Activated CD8-positive, alpha-beta memory T cell treated with anti-CD3 and anti-CD28 coated beads, Interleukin-2, amount 50 U/mL, for 48 hours (primary cell): ENCODE measurements at places on chromosomes 1 and 21.

- DNase-seq: no peak
Measured at GRCh38 chr1:15493869-15494390, 18.0 kb downstream of the CELA2B start.

- DNase-seq: peak; percentile 88
Measured at GRCh38 chr1:6601049-6601922, 1.4 kb downstream of the KLHL21 start.

DNA sequence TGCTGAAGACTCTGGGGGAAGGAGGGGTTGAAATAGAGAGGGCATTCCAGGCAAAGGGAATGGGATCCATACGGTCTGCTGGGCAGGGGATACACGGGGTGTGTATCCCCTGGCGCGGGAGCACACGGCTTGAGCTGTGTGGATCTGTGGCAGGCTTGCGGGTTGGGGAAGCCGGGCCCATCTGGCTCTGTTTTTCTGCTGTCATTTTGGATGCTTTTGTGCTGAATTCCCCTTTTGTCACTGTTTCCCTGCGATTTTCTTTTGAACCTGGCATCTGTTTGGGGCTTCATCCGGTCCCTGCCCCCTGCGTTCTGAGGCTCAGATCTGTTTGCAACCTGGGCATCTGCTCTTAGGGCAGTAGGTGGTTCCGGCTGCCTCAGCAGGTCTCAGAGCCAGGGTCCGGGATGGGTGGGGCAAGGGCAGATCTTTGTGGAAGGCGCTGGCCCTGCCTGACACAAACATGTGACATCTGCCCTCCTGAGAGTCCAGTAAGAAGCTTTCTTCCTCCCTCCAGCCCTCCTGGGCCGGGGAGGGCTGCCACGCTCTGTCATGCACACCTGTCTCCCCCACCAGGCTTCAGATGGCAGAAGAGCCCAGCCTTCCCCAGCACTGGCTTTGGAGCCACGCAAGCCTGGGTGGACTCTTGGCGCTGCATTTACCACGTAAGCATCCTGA lies 84.0 kb downstream of the IGSF21 start:
- DNase-seq: no peak

DNA sequence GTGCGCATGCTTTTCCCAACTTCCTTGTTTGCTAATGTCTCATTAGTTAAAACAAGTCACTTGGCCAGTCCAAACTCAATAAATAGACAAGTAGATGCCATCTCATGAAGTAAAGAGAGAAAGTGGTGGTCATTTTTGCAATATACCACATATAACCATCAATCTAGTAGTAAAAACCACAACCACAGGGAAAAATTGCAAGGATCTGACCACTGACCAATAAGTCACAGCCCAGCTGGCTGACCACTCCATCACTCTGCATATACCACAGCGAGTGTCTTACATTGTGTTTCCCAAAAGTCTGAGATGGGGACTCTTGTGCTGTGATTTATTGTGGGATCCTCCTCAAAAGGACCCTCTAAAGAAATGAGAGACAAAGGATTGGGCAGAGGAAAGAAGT lies 76.0 kb downstream of the FH start:
- DNase-seq: no peak

DNA sequence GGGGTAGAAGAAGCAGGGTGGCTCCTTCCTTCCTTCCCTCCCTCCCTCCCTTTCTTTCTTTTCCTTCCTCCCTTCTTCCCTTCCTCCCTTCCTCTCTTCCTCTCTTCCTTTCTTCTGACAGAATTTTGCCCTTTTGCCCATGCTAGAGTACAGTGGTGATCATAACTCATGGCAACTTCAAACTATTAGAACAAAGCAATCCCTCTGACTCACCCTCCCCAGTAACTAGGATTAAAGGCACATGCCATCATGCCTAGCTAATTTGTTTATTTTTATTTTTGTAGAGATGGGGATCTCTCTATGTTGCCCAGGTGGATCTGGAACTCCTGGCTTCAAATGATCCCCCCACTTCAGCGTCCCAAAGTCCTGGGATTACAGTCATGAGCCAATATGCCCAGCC lies 10.0 kb upstream of the RPE65 start:
- no peak for DNase-seq

DNA sequence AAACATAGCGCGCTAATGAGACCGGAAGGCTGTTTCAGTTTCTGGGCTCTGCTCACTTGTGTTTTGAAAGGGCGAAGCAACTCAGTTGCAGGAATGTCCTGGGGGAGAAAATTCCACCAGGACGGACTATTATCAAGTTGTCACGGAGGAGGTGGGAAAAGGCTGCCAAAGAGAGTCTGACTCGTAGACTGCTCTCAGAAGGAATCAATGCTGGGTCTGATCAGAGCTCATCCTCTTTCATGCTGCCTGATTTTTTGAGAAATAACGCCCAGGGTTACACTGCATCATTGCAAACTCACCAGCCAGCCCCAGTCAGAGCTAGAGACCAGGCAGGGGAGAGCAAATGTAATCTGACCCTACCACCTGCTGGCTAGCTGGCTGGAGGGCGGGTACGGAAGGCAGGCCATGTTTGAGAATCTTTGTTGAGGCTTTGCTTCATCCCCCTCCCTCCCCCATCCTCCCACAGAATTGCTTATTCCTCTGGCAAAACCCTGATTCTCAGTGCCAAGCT lies 36.4 kb upstream of the BCL9 start:
- DNase-seq: no peak

DNA sequence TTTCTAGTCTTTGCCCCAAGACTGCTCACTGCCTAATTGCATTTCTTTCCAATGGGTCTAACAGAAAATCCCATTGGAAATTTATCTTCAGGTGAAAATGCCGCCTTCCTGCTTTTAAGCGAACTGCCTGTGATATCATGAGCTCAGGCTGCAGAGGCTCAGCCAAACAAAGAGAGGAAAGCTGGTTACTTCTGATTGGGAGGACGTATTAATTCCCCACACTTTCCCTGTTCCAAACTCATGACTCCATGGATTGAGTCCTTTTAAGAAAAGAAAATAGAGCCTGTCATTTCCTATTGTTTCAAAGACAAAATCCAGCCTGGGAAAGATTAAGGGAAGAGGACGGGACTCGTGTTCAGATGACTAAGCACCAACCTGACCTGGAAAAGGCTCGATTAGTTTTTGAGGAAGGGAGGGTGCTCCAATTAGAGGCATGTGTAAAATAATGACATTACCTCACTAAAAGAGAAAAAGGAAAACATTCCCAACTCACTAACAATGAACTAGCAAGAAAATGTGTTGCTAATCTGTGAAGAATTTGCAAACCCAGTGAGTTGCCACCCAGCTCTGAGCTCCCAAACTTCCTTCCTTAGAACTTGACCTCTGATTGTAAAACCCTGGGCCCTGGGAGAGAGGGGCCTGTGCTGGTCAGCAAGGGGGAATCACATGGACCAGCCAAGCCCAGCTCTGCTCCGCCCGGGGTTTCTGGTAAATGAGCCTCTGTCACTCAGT lies 61.2 kb downstream of the TCP10L start:
- no peak for DNase-seq
